ENCODE measurements at places on chromosomes 2 and 18. TPM values are rescaled to one million over a fixed set of nuclear protein-coding genes. Genes with fewer than 3 reads are reported as not detected.

The ASB18 gene
- total RNA-seq: not detected

The ALKAL2 gene
- not detected for total RNA-seq

DNA sequence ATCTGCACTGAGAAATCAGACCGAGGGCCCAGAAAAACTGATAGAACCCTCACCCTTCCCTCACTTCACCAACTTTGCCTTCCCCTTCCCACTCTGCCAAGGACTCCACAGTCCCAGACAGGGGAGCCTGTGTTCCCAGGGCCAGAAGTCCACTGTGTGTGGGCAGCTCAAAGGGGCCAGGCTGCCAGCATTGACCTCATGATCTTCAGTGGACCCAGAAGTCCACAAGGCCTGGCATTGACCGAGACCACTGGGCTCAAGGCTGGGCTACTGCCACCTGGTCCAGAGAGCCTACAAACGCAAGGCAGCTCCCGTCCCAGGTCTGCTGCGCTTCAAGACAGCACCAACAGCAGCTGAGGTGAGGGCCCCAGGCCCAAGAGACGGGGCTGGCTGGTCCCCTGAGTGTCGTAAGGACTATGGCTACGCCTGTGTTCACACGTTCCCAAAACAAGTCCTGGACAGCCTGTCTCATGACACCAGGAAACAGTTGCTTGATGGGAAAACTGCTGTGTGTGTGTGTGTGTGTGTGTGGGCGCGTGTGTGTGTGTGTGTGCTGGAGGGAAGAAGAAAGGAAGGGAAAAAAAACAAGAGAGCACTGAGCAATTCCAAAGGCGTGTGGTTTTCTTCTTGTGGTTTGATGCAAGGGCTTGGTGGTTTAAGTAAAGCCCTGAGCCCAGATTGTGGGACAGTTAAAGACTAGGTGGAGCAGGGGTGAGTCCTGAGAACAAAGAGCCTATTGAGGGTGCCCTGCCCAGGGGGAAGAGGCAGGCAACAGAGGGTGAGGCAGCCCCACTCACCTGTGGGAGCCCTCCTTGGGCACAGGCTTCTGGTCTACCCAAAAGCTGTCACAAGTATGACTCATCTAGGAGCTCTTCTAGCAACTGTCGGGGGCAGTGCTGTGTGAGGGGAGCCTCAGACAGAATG, 46.6 kb upstream of the ZBTB7C start:
- peak; percentile 45 for DNase-seq

DNA sequence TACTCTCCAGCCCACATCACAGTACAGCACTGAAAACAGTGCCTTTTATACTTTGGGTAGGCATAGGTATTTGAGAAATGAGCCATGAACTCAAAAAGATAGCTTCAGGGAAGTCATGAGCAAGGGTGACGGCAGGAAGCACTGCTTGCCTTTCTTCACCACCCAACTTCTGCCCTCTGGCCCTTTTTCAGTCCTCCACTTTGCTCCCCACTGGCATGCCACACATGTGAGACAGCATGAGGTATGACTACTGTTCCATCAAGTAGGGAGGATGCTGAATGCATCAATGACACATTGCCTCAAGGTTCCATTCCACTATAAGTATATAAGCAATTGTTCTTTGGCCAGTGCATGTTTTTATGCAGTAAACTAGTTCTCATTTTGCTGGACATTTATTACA, 373.0 kb downstream of the NRXN1 start:
- DNase-seq: no peak

- DNase-seq: no peak
Measured at GRCh38 chr2:83459456-83459855, 999.6 kb downstream of the SUCLG1 start.

- no peak for DNase-seq
Measured at GRCh38 chr2:112776113-112776512, 8.2 kb downstream of the IL1A start.

DNA sequence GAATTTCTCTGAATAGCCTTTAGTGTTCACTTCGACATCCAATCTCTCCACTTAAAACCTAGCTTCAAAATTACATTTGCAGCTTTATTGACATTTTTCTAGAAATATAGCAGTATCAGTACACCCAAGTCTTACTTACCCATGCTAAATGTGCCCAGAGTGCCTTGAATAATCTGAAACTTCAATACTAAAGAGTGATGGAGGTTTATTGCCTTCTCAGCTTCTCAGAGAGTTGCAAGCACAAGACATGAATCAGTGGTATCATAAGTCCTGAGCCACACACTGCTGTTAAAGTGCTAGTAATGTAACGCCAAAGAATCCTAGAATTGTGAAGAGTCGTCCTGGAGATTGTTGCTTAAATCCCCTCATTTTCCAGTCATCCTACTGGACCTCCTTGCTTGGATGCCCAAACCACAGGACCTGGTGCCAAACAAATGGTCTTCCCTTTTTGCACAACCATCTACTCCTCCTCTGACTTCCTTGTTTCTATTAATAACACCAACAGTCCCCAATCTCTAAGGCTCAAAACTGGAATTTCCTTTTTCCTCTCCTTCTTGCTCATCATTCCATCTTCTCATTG, 83.2 kb upstream of the SPATS2L start:
- no peak for DNase-seq

- no peak for DNase-seq
Measured at GRCh38 chr18:939958-940357, 35.3 kb downstream of the ADCYAP1 start.

GRCh38 chr2:63544017-63544627, 44.2 kb downstream of the WDPCP start:
- no peak for DNase-seq

- DNase-seq: no peak
Measured at GRCh38 chr2:158741625-158742024, 53.5 kb upstream of the DAPL1 start.

DNA sequence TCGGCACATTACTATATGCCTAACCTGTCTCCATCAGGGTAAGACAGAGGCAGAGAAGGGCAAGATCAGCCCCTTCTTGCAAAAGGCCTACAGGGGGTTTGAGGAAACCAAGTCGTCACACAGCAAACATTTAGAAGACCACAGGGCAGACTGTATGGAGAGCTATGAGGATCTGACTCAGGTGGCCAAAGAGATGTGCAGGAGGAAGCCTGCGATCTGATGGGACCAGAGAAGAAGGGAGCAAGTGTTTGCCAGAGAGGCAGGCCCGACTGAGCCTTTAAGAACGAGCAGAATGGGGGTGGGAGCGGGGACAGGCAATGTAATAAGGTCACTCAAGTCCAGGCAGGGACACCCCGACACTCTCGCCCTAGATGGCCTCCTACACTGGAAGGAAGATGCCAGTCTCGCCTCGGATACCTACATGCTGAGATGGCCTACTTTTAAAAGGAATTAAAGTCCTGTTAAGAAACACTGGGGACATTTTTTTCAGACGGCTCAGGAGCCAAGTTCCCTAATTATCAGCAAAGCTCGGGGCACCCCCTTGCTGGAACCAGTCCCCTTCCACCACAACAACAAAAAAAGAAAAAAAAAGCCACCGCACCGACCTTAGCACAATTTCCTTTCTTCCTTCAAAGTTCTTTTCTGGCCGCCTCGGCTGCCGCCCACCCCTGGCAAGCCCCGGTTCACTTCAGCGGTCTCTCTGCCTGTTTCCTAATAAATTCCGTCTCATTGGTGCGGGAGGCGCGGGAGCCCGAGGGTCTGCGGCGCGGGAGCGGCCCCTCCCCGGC, 1.5 kb downstream of the SFXN5 start:
- no peak for DNase-seq

DNA sequence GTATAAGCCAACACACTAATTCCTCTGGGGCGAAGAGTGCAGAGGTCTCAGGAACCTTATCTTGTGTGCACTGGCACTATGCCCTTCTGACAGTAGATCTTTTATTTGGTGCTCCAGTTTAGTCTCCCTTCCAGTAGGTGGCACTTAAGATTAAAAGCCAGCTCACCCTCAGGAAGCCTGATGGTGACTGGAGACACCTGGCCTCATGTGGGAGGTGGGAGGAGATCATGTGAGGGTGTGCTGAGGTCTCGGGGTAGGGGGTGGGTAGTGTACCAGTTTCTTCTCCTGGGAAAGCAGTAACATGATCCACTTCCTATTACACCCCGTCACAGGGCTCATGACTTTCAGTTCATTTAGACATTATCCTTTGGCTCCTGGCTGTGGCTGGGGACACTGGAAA, 654.9 kb downstream of the ADCYAP1 start:
- DNase-seq: no peak

The KIAA2012 gene
- not detected for total RNA-seq

DNA sequence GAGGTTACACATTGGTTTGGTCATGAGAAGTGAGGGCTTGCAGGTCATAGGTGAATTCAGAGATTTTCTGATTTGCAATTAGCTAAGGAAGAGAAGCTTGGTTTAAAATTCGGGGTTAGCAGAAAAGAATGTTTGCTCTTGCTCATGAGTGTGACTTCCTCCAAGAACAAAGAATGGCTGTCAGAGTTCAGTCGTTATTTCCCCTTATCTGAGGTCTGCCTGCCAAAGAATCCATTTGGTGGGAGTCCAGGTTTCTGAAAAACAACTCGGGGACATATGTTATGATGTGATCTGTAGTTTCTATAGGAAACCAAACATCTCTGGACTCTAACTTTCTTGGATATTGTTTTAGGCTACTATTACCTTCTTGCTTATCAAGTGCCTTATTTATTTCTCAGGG, 3.2 kb upstream of the UGT1A6 start:
- no peak for DNase-seq

The CCDC141 gene
- 2.6 TPM for total RNA-seq

DNA sequence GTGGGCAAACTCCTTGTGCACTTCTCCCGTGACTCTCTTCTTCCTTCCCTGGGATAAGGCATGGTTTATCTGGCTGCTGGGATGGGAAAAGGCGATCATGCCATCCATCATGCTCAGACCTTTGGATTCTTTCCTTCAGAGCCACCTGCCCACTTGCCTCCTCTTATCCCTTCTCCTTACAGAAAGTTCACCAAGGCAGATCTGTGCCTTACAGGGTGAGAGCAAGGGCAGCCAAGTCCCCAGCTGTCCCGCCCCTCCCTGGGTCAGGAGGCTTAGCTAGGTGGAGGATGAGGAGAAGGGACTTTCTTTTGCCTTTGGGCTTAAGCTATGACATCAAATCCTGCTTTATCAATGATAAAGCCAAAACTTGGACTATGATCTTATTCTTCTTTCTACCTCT, 47.6 kb downstream of the KCNE4 start:
- no peak for DNase-seq

DNA sequence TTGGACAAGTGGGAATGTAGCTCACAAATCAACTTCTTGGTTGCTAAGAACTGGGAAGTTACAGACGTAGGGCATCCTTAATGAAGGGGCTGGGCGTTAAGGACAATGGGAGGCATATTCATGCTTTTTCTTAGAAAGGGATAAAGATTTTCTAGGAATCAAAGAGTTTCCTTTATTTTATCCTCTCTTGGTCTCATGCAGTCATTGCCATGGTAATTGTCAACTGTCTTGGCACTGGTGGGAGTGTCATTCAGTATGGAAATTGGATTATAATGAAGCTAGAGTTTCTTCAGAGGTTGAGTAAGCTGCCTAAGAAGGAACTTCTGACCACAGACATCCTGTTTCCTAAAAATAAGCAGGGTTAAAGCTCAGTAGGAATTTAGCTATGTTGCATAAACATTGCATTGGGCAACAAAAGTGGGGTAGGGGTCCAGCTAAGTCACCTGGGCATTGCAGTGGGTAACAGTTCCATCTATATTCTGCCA, 114.0 kb downstream of the LYPD6B start:
- no peak for DNase-seq

The RSAD2 gene
- 9.1 TPM for total RNA-seq

The LAMA1 gene
- total RNA-seq: not detected

DNA sequence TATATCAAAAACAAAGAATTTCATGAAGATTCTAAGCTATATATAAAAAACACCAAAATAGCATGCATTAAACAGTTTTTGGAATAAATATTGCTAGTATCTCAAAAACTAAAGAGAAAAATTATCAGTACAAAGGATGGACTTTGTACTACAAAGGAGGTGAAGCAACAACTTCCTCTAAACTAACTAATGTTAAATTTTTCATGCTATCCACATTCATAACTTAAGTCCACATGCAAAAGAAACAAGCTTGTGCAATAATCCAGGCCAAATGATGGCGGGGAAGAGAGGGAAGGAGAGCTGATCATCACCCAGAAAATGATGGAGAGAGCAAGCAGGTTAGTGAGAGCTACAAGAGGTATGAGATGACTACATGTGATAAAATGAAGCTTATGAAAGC, 70.1 kb downstream of the KIDINS220 start:
- no peak for DNase-seq

GRCh38 chr2:21754164-21754788, 630.5 kb downstream of the TDRD15 start:
- DNase-seq: peak; percentile 4

- DNase-seq: no peak
Measured at GRCh38 chr2:176601066-176601465, 331.8 kb downstream of the MTX2 start.

- DNase-seq: no peak
Measured at GRCh38 chr18:76232779-76233178, 262.3 kb downstream of the ZNF516 start.

DNA sequence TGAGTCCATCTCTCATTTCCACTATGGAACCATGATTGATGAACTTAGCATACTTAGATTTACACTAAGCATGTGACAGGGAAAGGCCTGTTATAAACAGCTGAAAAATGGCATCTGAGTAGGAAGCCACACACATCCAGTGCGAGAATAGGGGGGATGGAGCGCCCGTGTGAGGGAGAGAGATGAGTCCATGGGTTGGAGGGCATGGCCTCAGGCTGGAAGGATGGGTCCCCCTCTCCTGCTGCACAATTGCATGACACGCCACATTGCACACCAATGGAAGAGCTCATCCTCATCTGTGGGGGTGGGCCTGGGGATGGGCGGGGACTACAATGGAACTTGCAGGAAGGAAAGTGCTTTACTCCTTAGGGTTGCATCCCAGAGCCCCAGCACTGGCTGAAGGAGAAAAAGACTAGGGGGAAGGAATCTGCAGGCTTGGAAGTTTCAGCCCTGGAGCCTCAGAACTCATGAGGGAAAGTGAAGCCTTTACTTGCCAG, 46.4 kb upstream of the CXCR4 start:
- no peak for DNase-seq

DNA sequence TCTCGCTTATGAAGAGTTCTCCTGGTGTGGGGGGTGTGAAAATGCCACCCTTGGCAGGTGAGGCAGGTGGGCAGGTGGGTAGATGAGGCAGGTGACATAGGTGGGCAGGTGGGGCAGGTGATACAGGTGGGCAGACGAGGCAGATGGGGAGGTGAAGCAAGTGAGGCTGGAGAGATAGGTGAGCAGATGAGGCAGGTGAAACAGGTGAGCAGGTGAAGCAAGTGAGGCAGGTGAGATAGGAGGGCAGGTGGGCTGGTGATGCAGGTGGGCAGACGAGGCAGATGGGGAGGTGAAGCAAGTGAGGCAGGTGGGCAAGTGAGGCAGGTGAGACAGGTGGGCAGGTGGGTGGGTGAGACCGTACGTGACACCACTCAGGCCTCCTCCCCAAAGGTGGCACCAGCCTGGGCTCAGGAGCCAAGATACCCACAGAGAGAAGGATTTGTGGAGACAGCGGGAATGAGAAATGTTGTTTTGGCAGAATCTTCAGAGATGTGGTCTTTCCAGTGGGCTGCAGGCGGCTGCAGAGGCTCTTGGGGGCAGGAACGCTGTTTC, 232.3 kb upstream of the MYT1L start:
- DNase-seq: no peak

The ATP6V1B1 gene
- not detected for total RNA-seq
